Stimulated activated CD8-positive, alpha-beta memory T cell treated with anti-CD3 and anti-CD28 coated beads, Interleukin-7, amount 100 ng/mL, for 1 hour (primary cell): ENCODE measurements at places on chromosomes 7 and 10.

- no peak for DNase-seq
These were observed 14.7 kb downstream of the CNPY1 start for GRCh38 chr7:155531681-155532080.

DNA sequence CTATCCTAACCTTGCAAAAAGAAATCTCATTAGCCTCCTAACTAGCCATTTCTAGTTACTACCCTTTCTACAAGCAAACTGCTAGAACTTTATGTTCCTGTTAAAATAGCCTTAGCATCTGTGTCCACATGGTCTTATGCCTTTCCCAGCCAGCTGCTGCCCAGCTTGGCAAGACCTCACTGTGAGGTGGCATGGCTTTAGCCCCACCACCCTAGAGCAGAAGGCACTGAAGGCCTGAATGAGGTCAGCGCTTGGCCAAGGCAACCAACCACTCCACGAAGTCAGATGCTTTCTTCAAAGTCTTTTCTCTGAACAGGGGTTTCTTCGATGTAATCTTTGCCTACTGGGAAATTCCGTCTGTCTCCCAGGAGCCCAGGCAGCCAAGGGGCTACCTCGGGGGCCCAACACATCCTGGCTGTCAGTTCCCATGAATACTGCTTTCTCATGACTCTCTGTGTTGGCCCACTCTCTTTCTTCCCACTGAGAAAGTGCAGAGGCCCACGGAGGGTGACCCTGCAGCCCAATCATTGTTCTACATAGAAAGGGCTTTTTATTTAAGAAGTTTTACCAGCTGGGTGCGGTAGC, 41.6 kb downstream of the POLR3A start:
- DNase-seq: no peak

DNA sequence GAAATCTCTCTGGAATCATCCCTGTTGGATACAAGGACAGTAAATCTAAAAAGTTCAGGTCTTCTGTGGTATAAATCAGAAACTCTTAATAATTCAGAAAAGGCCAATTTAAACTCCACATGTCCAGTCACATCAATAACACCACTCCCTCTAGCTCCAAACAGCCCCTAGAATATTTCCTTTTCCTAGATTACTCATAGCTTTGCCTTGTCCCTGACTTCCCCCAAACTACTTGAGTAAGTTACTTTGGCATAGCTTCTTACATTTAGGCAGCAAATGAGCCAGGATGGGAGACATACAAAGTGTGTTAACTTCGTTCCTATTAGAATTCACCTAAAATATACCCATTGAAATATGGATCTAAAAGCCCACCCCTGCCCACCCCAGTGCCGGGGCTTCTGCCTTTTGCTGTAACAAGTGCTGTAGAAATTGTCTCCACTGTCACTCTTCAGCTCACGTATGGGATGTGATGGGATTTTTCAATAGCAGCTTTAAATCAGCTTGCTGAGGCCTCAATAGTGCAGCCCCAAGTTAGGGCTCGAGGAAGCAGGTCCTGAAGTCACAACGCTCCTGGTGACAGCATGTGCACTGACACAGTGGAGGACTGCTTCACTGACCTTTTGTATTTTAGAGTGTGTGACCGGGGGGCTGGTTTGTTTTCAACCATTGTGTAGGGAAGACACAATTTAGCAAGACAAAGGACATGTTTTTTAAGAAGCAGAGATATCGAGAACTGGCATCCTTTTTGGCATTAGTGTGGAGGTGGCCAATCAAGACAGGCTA, 218.2 kb upstream of the KMT2E start:
- no peak for DNase-seq

- no peak for DNase-seq
These were observed 155.6 kb upstream of the PRSS58 start for GRCh38 chr7:142413280-142414000.

DNA sequence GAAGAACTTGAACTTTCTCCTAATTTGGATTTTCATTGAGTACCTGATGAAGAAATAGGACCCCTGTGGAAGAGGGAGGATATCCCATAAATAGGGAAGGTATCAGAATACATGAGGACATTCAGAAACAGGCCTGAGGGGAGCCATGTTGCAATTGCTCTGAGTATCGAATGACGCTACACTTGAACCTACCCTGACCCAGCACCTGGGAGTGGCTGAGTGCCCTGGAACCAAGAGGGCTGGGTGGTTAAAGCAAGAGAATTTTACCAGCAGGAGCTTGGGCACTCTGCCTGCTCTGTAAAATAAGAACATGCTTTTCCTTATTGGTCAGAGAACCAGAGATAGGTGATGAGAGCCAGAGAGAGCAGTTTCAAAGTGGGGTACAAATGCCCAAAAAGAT, 7.2 kb downstream of the NEUROD6 start:
- no peak for DNase-seq

GRCh38 chr7:84999450-84999849, 187.4 kb downstream of the SEMA3D start:
- no peak for DNase-seq

DNA sequence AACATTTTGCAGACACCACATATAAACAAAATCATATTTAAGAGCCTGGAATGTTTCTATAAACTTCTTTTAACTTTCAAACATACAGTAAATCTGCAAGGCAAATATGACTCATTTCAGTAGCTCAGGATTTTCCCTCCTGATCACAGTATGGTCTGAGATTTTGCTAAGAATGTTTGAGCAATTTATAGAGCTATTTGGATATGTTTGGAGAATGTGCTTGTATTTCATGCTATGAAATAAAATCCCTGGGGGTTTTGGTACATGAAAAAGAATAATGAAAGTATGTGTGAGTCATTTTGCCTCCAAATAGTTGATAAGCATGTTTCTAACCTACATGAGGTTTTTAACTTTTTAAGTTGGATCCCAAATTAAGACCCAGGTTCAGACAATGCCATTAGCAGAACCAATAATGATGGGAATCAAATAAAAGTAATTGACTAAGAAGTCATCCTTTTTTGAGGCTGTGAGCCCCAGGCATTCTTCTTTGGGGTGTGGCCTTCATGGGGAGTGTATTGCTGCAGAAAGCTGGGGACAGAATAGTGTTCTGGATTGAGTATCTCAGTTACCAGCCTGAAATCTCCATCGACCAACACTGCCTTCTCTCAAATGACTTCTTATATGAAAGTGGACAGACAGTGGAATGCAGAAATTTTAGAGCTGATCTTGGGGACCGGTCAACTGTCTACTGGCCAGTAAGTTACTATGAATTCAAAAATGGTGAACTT, 66.1 kb upstream of the AGBL3 start:
- DNase-seq: no peak

DNA sequence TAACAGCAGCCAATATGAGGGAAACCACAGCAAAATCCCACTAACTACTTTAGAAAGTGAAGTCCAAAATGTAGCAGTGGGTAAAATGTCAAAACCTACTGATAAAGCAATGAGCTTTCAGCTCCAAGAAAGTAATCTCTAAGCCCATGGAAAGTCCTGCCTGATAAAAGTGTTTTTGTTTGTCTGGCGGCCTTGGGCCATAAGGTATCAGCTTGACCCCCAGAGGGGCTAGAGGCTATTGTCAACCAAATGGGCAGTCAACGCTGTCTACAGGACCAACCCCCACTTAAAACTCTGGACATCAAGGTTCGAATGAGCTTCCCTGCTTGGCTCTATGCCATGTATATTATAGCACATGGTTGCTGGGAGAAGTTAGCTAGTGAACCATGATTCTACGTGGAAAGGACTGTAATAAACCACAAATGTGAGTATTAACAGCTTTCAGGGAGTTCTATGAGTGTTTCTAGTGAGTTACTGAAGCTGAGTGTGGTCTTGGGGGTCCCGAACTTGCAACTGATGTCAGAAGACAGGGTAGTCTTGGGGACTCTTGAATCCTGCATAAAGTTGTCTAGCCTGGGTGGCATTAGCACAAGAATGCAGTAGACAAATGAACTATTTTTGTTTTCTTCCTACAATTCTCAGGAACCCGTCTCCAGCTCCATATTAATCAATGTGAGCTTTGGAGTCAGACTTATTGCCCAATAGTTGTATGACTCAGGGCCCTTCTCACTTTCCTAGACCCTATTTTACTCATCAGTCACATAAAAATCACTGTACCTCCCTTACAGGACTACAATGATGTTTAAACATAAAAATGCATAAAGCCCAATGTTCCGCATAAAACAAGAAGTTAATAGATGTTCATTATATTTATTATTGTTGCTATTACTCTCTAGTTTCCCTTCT, 164.9 kb downstream of the DGKI start:
- DNase-seq: no peak

GRCh38 chr7:159209429-159209828, 64.8 kb upstream of the VIPR2 start:
- DNase-seq: no peak

DNA sequence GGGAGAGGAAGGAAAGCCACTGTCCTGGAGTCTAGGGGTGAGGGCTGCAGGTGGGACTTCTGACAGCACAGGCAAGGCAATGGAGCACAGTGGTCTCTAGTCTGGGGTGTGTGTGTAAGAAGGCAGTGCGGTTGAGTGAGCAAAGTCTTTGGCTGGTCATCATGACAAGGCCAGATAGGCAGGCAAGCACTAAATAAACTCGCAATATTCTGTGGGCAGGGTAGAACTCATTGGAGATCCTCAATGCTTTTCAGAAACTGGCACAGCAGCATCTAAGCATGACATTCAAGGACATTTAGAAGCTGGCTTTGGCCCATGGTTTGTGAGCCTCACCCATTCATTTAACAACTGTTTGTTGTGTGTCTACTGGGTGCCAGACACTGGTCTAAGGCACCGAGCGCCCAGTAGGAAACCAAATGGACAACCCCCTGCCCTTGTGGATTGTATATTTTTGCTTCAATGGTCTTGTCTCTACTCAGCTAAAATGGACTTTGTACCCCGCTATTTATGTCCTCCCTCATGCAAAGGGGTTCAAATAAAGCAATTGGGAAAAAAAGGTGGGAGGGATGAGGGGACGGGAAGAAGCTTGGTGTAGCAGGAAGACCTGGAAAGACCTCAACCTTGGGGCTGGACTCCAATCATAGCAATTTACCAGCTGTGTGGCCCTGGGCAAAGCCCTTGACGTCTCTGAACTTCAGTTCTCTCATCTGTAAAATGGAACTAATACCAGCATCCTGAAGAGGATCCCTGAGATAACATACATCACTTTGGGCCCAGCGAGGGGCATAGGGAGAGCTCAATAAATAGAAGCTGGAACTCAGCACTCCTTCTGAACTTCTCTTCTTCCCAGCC, 116.0 kb downstream of the NEURL1 start:
- DNase-seq: no peak

DNA sequence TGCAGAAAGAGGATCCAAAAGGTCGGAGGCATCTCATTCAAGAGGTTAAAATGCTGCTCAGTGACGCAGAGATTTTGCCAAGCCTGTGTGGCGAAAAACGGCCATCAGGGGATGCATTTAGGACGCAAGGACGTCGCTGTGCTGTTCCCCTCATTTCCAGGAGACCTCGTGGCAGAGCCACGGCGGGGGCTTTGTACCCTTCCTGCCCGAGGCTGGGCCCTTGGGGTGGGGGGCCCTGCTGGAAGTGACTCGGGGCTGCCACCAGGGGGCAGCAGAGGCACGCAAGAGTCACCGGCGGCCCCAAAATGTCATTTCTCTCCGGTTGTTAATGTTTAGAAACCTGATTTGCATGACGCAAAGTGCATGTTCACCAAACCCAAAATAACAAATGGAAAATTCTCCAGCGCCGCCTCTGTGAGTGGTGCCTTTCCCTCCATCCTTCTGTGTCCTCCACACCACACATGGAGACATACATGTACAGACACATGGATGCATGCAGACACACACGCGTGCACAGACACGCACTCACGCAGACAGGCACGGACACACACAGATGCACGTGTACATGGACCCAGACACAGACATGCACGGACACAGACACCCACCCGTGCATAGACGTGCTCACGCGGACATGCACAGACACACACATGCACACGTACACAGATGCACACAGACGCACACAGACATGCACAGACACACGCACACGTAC, 51.0 kb upstream of the NKX6-2 start:
- DNase-seq: peak; percentile 8

GRCh38 chr7:99624484-99624883, 7.7 kb downstream of the ZSCAN25 start:
- peak; percentile 32 for DNase-seq

GRCh38 chr10:85527616-85528317, 838.8 kb downstream of the GRID1 start:
- no peak for DNase-seq

- no peak for DNase-seq
These were observed 264.3 kb downstream of the PTEN start for GRCh38 chr10:88127766-88128165.

- no peak for DNase-seq
These were observed 32.0 kb upstream of the NRG3 start for GRCh38 chr10:81843042-81843441.

DNA sequence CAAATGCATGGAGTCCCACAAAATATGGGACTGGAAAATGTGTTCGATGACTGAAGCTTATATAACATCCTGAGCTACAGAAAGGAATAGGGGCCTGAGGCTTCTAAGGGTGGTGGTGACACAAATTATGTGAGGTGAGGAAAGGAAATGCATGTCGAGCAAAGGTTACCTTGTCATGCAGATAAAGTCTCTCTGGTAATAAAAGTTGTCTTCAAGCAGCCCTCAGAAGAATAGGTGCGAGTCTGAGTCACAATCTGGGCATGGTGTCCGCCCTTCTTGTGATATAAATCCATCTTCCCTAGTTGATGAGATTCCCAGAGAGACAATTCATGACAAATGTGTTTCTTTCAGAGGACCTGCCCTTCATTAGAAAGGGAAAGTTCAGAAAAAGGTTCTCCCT, 985.2 kb upstream of the C7orf33 start:
- no peak for DNase-seq

- no peak for DNase-seq
These were observed 30.2 kb upstream of the NUB1 start for GRCh38 chr7:151311294-151311864.

- DNase-seq: no peak
These were observed 62.3 kb upstream of the BTBD16 start for GRCh38 chr10:122208571-122209430.

DNA sequence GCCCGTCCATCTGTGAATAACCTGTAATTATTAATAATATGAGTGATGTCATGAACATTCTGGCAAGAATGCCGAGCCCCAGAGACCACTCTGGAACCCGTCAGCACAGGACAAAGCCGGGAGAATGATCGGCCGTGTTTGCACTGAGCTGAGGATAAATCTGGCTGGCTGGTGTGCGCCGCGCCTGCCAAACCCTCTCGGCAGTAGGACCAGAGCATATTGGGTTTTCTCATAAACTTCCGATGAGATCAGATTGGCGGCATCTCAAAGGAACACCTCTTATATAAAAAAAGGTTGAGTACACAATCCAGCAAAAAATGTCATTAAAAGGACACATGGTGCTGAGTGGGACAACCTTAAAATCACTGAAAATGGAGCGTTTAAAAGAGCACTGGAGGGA, 296.0 kb upstream of the MKI67 start:
- DNase-seq: no peak

- no peak for DNase-seq
These were observed 120.3 kb downstream of the VIPR2 start for GRCh38 chr7:159024280-159024951.

DNA sequence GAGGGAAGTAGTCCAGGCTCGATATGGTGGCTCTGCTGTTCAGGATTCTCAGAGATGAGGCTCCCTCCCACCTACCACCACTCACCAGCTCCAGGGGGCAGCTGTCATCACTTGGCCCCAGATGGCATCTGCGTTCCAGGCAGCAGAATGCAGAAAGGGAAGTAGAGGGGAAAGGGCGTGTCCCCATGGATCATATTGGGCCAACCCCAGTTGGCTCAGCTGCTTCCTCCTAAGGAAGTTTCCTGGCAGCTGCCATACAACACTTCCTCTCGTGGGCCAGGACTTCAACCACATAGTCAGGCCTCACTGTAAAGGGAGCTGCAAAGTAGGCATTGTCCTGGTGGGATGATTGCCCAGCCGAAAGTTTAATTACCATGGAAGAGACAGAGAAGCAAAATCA, 1.6 kb upstream of the TEX36 start:
- DNase-seq: no peak
